ENCODE measurements at places on chromosomes 13 and 19.

GRCh38 chr13:45915686-45916439 is 64.3 kb upstream of the SIAH3 start:
- no peaks in the 10 kb centered on the region for H3K27me3 ChIP-seq
- no peak for DNase-seq
- H3K36me3 ChIP-seq, result no peaks in the 10 kb centered on the region
- H3K4me3 ChIP-seq, result no peak overlapping the region
- H3K27ac ChIP-seq, result no peak overlapping the region

- H3K36me3 ChIP-seq, result peaks cover 11% of the 10 kb centered on the region
- DNase-seq, result no peak
- no peak overlapping the region for H3K27ac ChIP-seq
- H3K4me1 ChIP-seq, result no peaks in the 10 kb centered on the region
These were observed 12.1 kb downstream of the AKAP8 start for GRCh38 chr19:15367439-15367838.

- H3K4me3 ChIP-seq, result peak within 1 kb of the TSS; percentile 75
- no peak within 1 kb of the TSS for H3K27ac ChIP-seq
- peaks cover 29% of the 10 kb centered on the region for H3K27me3 ChIP-seq
- H3K4me1 ChIP-seq, result peaks cover 11% of the 10 kb centered on the region
- DNase-seq, result peak; percentile 75
- H3K36me3 ChIP-seq, result no peaks in the 10 kb centered on the region
These were observed at the start of gene GPC5 for GRCh38 chr13:91398413-91399188. Gene GPC5, plus strand, starts transcription at chr13:91398621.

DNA sequence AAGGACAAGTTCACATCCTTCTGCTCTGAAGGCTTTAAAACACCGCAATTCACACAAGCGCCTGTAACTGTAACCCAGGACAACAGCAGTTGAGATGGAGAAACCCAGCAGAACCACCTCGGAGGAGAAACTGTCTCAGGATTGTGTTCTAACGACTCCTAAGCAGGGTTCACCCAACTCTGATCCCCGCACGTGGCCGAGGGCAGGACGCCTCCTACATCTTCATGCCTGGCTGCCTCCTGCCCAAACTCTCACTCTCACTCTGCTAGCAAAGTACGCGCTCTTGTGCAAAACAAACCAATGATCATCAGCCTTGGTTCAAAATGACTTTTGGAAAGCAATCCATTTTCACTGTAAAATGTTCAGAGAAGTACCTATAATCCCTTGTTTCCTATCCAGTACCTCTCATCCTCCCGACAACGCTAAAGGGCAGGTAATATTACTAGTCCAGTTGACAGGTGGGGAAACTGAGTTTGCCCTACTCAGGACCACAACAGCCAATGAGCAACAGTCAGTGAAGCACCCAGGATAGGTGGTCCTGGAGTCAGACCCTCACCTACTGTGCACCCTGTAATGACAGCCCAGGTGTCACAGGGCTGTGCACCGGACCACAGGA is 25.6 kb downstream of the EPS15L1 start:
- H3K27ac ChIP-seq, result peak overlapping the region; percentile 75
- H3K4me1 ChIP-seq, result peaks cover 94% of the 10 kb centered on the region
- H3K4me3 ChIP-seq, result no peak overlapping the region
- DNase-seq, result no peak
- H3K27me3 ChIP-seq, result no peaks in the 10 kb centered on the region
- H3K36me3 ChIP-seq, result peaks cover 10% of the 10 kb centered on the region

GRCh38 chr13:32035716-32036115 is 4.1 kb downstream of the FRY start:
- no peak for DNase-seq
- peaks cover 32% of the 10 kb centered on the region for H3K4me1 ChIP-seq
- no peaks in the 10 kb centered on the region for H3K36me3 ChIP-seq
- peaks cover 10% of the 10 kb centered on the region for H3K27me3 ChIP-seq

DNA sequence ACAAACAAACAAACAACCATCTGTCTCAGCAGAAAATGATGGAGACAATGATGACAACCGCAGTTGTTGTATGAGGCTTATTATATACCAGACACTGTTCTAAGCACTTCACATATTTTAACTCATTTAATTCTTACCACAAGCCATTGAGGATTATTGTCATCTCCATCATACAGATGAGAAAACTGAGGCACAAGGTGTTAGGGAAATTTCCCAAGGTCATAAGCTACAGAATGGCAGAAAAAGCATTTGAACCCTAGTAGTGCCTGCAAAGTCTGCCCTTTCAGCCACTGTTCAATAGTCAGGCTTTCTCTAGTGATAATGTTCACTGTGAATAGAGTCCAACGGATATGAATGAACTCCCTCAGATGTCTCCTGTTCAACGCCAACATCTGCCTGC is 60.1 kb downstream of the GPALPP1 start:
- H3K4me1 ChIP-seq, result peaks cover 15% of the 10 kb centered on the region
- H3K36me3 ChIP-seq, result no peaks in the 10 kb centered on the region
- H3K4me3 ChIP-seq, result no peak overlapping the region
- DNase-seq, result no peak
- peaks cover 2% of the 10 kb centered on the region for H3K27me3 ChIP-seq
- H3K27ac ChIP-seq, result no peak overlapping the region

DNA sequence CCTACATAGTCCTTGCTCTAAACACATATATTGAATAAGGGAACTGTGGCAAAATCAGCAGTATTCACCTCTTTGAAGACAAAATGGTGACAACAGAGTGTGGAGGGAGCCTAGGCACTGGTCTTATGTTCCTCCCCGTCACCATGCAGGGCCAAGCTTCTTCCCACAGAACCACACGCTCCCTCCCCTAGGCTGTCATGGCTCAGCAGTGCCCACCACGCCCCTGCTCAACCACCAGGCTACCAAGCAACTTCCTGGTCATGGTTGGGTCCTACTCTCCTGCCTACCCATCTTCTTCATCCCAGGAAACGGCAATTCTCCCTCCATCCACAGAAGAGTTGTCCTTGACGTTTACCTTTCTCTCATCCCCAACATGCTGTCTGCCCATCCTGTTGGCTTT is 126.1 kb downstream of the CRYL1 start:
- peaks cover 6% of the 10 kb centered on the region for H3K27me3 ChIP-seq
- peaks cover 10% of the 10 kb centered on the region for H3K4me1 ChIP-seq
- no peak overlapping the region for H3K4me3 ChIP-seq
- H3K36me3 ChIP-seq, result peaks cover 6% of the 10 kb centered on the region

GRCh38 chr19:19656451-19657396 is 6.8 kb downstream of the ATP13A1 start:
- peaks cover 22% of the 10 kb centered on the region for H3K4me1 ChIP-seq
- H3K27me3 ChIP-seq, result no peaks in the 10 kb centered on the region
- H3K27ac ChIP-seq, result no peak overlapping the region

GRCh38 chr13:22127277-22128164 is 456.6 kb downstream of the FGF9 start:
- DNase-seq, result no peak
- H3K27ac ChIP-seq, result peak overlapping the region; percentile 11
- H3K4me3 ChIP-seq, result no peak overlapping the region
- peaks cover 4% of the 10 kb centered on the region for H3K27me3 ChIP-seq

DNA sequence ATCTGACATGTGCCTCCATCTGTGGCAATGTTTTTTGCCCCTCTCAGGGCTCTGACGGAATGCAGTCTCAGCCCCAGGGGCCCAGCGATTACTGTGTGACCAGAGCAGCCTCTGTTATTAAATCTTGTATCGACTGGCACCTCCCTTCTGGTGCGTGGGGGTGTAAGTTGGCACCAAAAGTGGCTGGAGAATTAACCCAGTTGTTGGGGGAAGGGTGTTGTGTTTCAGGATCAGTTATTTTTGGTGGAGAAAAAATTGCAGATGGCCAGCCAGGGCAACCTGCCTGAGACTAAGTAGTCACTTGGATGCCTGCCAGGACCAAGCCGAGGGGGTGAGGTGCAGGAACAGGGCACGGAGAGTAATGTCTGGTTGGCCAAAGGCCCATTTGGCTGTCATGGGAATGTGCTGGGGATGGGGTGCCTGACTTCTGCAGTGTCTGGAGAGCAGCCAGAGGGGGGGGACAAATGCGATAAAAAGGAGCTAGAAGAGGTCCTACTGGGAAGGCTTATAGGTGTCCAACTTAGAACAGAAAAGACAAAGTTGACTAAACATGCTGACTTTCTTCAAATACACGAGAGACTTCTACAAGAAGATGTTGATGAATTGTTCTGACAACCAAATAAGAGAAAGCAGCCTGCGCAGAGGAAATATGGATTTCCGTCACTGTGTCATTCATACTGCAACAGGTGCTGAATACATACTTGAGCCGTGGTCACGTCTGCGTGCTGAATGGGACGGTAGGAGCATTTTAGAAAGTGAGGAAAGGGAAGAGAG is 69.8 kb downstream of the SIAH3 start:
- H3K4me3 ChIP-seq, result peak overlapping the region; percentile 29
- no peaks in the 10 kb centered on the region for H3K36me3 ChIP-seq
- peaks cover 11% of the 10 kb centered on the region for H3K4me1 ChIP-seq
- DNase-seq, result no peak
- no peak overlapping the region for H3K27ac ChIP-seq
